ENCODE measurements at places on chromosomes 3 and 15.

GRCh38 chr3:106135451-106136160 lies 266.8 kb upstream of the CBLB start:
- DNase-seq, result no peak

- DNase-seq, result no peak
These were observed 777.1 kb downstream of the SQOR start for GRCh38 chr15:46411900-46412299.

DNA sequence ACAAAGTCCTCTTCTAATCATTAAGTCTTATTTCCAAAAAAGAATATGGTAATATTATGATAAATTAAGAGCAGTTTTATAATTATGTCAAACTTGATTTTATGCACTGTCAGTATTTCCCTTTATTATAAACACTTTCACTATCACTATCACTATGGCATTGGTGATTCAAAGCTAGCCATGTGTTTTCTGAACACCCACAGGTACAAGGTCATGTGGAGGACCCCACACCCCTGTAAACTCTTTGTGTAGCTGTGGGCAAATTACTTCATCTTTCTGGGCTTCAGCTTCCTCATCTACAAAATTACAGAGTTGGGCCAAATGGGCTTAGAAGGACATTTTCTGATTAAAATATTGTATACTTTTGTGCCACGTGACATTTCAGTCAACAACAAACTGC lies 41.7 kb downstream of the FBXL22 start:
- no peak for DNase-seq

DNA sequence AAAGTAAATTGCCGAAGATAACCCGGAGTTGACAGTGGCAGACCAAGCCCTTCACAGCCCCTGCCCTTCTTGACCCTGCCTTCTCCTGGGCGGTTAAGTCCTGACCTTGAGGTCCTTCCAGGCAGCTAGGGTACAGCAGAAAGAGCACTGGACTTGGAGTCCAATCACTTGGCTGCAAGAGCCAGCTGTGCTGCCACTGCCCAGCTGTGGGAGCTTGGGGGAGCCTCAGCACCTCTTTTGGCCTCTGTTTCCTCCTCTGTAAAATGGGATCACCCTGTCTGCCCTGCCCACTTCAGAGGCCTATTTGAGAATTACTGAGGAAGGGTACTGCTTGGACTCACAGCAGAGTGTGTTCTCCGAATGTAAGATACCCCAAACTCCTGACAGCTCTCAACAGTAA lies 66.2 kb upstream of the SMAD6 start:
- no peak for DNase-seq

DNA sequence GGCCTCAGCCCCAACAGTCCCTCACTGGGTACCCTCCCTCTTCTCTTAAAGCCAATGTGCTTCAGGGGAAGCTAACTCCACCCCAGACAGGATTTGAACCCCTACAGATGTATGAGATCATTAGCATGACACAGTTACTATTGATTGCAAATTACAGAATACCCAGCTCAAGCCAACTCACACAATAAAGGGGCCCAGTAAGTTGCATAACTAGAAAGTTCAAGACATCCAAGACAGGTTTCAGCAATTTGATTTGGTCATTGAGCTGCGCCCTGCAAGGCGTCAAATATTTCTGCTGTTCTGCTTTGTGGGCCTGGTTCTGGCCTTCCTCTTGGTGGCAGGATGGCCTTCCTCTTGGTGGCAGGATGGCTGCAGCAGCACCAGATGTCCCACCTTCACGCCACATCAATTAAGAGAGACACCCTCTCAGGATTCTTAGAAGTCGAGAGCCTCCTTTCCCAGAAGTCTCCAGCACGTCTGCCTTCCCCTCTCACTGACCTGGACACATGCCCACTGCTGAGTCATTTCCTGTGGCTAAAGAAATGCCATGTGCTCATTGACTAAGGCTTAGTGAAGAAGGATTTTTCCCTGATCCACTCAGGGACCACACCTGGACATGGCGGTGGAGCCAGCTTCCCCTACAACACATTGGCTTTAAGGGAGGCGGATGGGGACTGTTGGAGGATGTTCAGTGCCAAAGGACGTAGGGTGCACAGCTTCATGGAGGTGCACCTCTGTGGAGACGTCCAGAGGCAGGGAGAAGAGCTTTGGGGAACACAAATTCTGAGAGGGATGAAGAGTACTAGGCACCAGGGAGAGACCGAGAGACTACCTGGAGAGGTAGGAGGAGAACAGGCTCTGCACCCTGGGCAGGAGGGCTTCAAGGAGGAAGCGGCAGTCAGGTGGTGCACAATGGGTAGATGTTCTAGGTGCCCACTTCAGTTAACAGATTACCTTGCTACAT lies 49.1 kb downstream of the DNASE1L3 start:
- no peak for DNase-seq

DNA sequence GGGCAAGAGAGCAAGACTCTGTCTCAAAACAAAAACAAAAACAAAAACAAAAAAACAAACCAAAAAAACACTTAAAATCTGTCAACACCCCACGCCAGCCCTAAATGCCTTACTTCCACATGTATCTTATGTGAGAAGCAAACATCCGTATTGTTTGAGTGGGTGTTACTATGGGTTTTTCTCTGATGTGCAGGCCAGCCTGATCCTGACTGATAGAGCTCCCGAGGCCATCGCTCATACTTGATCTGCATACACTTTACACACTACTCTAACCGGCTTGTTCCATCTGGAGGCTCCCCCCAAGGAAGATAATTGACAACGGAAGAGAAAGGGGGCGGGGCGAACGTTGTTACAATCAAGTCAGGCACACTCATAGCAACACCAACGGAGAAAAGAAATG lies 237.4 kb downstream of the TBL1XR1 start:
- DNase-seq, result no peak

DNA sequence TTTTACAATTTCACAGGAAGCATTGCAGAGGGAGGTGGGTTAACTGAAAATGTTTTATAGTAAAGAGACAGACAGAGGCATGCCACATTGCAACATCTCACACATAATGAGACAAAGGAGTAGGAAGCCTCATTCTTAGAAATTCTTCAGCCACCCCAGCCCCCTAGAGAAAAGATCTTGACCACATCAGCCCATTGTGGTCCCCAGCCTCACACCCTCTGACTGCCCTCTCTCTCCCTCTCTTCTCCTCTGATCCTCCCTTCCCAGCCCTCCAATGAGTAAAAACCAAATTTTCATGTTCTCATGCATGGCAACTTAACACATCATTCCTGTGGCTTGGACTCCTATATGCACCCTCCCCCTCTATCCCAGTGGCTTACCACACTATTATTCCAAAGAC lies 174.1 kb downstream of the UACA start:
- no peak for DNase-seq

- DNase-seq, result no peak
These were observed 12.2 kb upstream of the RASGRP1 start for GRCh38 chr15:38576837-38577236.
